ENCODE measurements at places on chromosomes 7 and 10. TPM values are rescaled to one million over a fixed set of nuclear protein-coding genes. Genes with fewer than 3 reads are reported as not detected.

Gene CPN1
- total RNA-seq, result not detected

- no peak for DNase-seq
These were observed 308.7 kb downstream of the ANKRD30A start for GRCh38 chr10:37434091-37434490.

GRCh38 chr10:66719483-66719882 is 206.4 kb upstream of the LRRTM3 start:
- no peak for DNase-seq

DNA sequence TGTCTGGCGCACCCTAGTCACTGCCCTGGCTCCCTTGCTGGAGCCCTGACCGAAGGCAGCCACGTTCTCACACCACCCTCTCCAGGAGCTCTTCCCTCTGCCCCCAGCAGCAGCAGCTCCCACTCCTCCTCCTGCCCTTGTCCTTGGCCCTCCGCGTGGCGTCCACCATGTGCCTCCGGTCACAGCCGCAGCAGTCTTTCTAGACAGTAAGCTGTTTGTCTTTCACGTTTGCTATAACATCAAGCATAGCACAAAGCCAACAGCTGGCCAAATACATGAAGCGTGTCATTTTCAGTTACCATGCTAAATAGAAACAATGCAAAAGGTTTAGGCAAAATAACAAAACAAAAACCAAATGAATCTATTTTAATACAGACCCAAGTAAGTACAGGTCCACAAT is 3.3 kb downstream of the PITRM1 start:
- no peak for DNase-seq

- DNase-seq, result no peak
These were observed 181.8 kb downstream of the DGKB start for GRCh38 chr7:14720785-14721184.

- DNase-seq, result no peak
These were observed 141.8 kb upstream of the GPR22 start for GRCh38 chr7:107327986-107328569.

- no peak for DNase-seq
These were observed 164.5 kb upstream of the NPVF start for GRCh38 chr7:25392588-25393338.

DNA sequence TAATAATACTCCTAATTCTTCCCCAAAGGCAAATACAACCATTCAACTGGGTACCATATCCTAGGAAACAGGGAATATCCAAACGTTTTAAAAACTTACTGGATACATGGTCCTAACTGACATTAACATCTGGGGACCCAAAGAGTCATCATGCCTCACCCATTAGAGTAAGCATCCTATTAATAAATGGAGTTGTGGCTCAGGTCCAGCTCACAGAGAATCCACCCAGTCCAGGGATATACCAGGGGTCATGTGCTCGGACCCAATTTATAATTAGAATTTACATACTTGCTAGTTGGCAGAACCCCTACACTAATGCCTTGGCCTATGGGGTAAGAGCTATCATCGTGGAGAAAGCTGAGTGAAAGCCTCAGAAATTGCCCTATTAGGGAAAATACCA is 670.0 kb downstream of the XPNPEP1 start:
- DNase-seq, result no peak

DNA sequence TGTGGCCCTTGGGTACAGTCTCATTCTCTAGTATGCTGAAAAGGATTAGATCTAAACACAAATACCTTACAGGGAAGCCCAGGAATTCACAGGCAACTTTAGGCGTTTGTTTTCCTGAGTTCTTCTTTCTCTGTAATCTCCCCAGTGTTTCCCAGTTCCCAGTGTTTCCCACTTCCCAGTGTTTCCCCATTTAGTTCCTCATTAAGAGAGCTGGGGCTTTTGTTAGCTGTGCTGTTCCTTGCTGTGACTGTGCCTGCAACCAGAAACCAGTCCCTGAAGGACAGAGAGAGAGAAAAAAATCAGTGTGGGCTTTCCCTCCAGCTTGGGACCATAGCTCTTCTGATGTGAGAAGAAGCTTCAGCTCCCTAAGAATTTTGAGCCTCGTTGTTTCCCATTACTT is 802.9 kb upstream of the COBL start:
- DNase-seq, result no peak

Gene CTNNA3
- total RNA-seq, result 0.13 TPM

- DNase-seq, result no peak
These were observed 598 bp upstream of the ZEB1 start for GRCh38 chr10:31318382-31318853.

DNA sequence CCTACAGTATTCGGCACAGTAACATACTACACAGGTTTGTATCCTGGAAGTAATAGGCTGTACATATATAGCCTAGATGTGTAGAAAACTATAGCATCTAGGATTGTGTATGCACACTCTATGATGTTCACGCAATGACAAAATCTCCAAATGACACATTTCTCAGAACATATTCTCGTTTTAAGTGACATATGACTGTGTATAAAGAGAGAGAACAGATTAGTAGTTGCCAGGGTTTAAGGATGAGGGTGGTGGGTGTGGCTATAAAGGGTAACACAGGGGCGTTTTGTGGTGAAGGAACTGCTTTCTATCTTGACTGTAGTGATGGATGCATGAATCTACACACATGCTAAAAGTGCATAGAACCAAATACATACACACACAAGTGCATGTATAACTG is 101.2 kb downstream of the ARL4A start:
- DNase-seq, result no peak

- DNase-seq, result no peak
These were observed 71.0 kb upstream of the GTF2I start for GRCh38 chr7:74586258-74587175.

Gene KIF5B
- total RNA-seq, result 96.3 TPM

DNA sequence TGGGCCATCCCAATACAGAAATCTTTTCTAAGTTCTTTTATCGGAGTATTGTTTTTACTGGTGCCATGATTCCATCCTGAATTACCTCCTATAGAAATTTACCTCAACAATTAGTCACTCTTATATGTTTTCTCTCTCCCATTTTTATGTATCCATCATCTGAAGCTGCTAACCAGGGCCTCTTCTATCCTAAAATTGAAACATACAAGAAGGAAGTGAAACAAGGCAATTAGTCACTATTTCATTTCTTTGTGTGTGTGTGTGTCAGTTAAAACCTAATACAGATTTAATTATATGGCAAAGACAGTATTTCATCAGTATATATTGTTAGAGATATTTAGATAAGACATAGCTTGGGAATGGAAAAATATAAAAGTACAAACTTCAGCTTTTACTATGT is 148.4 kb upstream of the AHR start:
- DNase-seq, result no peak

Gene H2BK1
- not detected for total RNA-seq

DNA sequence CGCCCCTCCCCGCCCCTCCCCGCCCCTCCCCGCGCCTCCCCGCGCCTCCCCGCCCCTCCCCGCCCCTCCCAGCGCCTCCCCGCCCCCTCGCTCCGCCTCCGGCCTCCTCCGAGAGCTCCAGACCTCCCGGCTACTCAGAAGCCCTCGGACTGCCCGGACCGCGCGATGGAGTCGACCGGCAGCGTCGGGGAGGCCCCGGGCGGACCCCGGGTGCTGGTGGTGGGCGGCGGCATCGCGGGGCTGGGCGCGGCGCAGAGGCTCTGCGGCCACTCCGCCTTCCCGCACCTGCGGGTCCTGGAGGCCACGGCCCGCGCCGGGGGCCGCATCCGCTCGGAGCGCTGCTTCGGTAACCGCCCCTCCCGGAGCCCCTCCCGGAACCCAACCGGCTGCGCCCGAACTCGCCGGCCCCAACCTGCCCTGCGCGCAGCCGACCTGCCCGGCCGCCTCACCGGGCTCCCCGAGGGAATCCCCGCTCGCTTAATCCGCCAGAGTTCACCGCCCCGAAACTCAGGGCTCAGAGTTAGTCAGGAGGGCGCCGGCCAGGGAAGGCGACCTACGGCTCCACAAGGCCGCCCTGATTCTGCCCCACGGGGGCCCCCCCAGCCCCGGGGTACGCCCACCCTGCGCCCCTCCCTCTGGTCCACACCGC is at the start of gene PAOX:
TSS of gene PAOX (plus strand) at position 111 of the 649 bp plus-strand sequence. CDS start at position 166, 55 bp downstream.
- DNase-seq, result peak; percentile 74

- no peak for DNase-seq
These were observed 293.8 kb upstream of the SHH start for GRCh38 chr7:156106107-156106426.

DNA sequence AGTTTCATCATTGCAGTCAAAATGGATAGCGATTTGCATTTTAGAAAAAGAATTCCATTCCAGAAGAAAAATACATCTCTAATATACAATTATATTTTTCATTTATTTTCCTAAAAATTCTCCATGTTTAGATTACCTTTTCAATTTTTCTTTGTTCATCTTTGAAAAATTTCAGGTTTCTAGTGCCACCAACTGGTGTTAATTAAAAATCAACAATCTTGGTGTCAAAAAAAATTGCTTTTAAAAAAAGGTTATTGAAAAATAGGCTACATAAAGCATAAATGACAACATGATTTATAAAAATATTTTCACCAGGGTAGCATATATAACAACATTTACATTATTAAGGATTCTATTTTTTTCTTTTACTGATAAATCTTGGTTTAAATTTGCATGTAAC is 53.0 kb downstream of the CCDC186 start:
- no peak for DNase-seq

All from thyroid gland (tissue), 4 donors.